ENCODE measurements at places on chromosomes 2 and 18.

DNA sequence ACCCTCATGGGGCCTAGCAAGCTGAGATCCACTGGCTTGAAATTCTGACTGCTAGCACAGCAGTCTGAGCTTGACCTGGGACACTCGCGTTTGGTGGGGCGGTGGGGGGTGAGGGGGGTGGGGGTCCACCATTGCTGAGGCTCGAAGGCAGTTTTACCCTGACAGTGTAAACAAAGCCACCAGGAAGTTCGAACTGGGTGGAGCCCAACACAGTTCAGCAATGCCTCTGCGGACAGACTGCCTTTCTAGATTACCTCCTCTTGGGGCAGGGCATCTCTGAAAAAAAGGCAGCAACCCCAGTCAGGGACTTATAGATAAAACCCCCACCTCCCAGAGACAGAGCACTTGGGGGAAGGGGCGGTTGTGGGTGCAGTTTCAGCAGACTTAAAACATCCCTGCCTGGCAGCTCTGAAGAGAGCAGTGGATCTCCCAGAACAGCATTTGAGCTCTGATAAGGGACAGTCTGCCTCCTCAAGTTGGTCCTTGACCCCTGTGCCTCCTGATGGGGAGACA, 149.7 kb upstream of the TANK start:
- no peak for DNase-seq

DNA sequence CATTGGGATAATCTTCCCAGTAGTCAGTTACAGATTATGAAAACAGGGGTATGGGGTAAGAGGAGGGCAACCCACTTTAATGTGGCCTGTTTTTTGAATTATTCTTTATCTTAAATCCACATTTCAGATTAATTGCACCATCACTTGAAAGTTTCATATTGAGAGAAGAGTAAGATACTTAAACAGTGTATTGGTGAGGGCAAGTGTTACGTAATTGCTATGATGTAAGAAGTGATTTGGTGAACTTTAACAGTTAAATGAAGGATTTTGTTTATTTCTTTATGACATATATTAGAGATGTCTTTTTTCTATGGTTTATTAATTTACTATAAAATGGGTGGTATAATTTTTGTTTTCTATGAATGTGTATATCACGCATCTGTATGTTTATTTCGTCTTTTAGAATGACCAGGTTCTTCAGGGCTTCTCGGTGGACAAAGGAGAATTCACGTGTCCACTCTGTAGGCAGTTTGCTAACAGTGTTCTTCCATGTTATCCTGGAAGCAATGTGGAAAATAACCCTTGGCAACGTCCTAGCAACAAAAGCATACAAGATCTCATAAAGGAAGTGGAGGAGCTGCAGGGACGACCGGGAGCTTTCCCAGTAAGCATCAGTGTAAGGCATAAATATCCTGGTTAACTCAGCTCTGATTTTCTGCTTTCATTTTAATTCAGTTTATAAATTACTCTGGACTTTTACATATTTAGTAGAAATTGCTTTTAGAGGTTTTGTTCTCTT, 171.2 kb upstream of the MYO3B start:
- no peak for DNase-seq

DNA sequence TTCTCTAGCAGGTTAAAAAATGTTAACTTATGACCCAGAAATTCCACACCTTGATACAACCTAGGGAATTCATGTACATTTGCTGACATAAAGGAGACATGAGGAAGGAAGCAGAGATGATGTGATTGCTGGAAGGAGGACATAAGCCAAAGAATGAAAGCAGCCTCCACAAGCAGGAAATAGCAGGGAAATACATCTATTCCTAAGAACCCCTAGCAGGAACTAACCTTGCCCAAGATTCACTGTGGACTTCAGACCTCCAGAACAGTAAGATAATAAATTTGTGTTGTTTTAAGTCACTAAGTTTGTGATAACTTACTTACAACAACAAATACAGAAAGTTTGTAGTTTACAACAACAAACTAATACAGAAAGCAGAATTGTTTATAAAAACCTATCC, 4.6 kb upstream of the DSG4 start:
- DNase-seq = no peak

GRCh38 chr2:152407204-152407721, 72.3 kb downstream of the FMNL2 start:
- no peak for DNase-seq

- DNase-seq = no peak
These were observed 75.2 kb downstream of the RBMS1 start for GRCh38 chr2:160418398-160418765.

DNA sequence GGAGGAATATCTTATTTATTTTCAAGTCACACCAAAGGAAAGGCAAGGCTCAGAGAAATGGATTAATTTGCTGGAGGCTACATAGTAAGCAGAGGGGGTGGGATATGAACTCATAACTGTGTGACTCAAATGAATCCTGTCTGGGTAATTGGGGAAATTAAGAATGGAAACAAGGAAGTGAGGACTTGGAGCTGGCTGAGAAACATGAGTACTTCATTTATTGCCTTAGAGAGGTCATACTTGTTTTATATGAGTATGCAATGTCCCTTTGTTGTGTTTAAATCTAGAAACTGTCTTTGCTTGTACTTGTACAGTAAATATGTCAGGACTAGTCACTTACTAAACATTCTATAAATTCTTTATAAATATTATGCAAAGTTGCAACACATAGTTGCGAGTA, 2166.7 kb upstream of the PIK3C3 start:
- DNase-seq = no peak

DNA sequence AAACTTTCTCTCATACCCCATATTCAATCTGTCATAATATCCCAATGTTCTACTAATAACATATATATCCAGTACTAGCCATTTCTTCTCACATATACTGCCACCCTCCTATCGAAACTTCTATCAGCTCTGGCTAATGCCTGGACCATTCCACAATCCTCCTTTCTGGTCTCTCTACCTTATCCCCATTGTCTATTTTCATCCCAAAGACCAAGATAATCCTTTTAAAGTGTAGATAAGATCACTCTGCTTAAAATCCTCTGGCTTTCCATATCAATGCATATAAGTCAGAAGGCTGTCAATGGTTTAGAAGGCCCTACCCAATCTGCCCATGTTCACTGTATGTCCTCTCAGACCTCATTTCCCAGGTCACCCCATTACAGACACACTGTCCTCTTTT, 229.6 kb downstream of the ZEB2 start:
- DNase-seq = no peak

Data from stimulated activated naive CD4-positive, alpha-beta T cell treated with Interleukin-2 at 50 U/mL for 16 hours (primary cell).